ENCODE measurements at places on chromosomes 6 and 20. TPM values are rescaled to one million over a fixed set of nuclear protein-coding genes. Genes with fewer than 3 reads are reported as not detected.
A peak's percentile ranks its signal among the peaks of the same experiment; 100 is the strongest.

The BPIFB1 gene
- total RNA-seq, result not detected

The HSPA12B gene
- total RNA-seq, result 1.2 TPM

The PI16 gene
- 3.9 TPM for total RNA-seq

The NFATC2 gene
- total RNA-seq, result 7.3 TPM

The MATN4 gene
- total RNA-seq, result 0.17 TPM

- no peak for DNase-seq
Measured at GRCh38 chr20:60478533-60478932, 520.3 kb downstream of the CDH26 start.

DNA sequence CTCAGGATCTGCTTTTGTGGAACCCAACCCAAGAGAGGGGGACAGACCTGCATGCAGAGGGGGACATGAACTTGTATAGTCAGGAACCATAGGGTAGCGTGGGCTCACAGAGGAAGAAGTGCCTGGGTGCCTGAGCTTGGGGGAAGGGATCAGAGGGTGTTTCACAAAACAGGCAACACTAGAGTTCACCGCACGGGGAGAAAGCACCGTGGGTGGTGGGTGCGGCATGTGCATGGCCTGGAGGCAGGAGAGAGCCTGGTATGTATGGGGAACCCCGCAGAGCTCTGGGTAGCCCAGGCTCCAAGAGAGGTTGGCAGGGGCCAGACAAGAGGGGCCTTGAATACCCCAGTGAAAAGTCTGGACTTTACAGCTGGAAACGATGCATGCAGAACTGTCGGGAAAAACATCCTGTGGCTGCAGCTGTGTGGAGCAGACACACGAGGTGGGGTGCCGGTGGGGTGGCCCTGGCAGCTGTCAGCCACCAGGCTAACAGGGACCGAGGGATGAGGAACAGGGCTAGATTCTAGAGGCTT, 6.7 kb upstream of the EMILIN3 start:
- no peak for DNase-seq

GRCh38 chr6:127302728-127303660, 36.3 kb downstream of the RNF146 start:
- peak; percentile 83 for DNase-seq

DNA sequence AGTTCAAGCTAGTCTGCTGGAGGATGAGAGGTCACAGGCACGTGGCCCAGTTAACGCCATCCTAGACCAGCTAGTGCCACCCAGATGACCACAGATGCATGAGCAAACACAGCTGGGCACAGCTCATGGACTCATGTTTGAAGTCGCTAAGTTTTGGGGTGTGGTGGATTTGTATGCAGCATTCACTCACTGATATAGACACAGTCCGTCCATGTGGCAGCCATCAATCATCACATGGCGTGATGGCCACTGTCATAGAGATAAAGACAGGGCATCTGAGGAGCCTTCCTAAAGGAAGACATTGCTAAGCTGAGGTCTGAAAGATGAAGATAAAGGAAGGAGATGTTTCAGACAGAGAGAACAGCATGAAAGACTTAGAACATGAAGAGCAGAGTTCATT, 154.4 kb upstream of the JAG1 start:
- DNase-seq, result no peak

DNA sequence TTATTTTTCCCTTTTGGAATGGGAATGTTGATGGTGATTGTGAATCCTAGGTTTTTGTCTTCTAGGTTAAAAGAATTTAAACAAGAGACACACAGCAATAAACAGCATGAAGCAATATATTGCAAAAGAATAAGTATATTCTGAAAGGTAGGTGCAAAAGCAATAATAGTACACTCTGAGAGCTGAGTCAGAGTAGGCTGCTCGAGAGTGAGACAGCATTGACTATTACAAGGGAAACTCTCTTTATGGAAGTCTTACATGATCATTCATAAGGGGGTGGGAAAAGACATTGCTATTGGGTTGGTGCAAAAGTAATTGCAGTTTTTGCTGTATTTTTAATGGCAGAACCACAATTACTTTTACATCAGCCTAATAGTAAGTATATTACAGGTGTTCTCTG, 25.0 kb downstream of the FBXO5 start:
- DNase-seq, result no peak

DNA sequence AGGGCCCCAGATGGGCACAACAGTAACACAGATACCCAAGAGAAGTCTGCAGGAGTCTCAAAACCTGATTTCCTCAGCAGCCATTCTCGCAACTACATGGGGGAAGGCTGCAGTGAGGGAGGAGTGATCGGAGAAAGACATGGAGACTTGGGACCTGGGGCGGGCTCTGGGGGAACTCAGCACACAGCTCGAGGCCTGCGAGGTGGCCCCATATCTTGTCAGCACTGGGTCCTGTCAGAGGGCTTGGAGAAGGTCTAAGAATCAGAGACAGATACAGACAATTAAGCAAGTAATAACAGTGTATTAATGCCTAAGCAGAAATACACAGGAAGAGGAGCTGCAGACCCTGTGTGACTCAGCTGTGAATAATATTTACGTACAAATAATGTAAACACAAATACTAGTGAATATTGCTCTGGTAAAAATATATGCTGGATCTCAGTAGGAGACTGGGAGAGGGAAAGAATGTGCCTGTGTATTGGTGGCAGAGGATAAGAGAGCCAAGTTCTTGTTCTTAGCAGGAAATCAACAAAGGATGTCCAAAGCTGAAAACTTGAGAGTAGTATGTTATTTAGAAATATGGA, 336.2 kb downstream of the ZFAND3 start:
- no peak for DNase-seq

GRCh38 chr20:63058696-63059335, 52.1 kb upstream of the BHLHE23 start:
- peak; percentile 26 for DNase-seq

GRCh38 chr6:52346503-52346902, 15.4 kb upstream of the PAQR8 start:
- no peak for DNase-seq

GRCh38 chr6:133290930-133291329, 49.8 kb downstream of the EYA4 start:
- no peak for DNase-seq

DNA sequence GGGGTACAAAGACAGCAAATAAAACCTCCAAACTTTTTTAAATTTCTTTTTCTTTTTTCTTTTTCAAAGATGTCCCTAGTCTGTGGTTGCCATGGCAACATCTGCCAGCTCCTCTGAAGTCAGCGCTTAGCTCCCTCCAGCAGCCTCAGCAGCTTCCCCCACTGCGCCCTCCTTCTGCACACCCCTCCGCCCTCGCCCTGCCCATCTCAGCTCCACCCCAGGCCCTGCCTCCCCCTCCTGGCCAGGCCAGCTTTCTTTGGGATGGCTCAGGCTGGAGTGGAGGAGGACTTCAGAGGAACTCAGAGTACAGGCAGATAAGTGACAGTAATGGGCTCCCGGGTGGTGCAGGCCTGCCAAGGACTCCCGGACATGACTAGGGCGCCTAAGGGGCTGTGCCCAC, 104.6 kb downstream of the LRFN2 start:
- DNase-seq, result no peak

GRCh38 chr6:2640551-2640950, 110.2 kb downstream of the MYLK4 start:
- DNase-seq, result no peak

DNA sequence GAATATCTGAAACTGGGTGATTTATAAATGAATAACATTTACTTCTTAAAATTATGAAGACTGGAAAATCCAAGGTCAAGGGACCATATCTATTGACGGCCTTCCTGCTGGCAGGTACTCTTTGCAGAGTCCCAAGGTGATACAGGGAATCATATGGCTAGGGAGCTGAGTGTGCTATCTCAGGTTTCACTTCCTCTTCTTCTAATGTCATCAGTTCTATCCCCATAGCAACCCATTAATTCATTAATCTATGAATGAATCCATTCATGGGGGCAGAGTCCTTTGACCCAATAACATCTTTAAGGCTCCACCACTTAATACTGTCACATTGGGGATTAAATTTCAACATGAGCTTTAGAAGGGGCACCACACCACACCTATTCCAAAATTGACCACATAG, 772.0 kb downstream of the HACE1 start:
- DNase-seq, result no peak

DNA sequence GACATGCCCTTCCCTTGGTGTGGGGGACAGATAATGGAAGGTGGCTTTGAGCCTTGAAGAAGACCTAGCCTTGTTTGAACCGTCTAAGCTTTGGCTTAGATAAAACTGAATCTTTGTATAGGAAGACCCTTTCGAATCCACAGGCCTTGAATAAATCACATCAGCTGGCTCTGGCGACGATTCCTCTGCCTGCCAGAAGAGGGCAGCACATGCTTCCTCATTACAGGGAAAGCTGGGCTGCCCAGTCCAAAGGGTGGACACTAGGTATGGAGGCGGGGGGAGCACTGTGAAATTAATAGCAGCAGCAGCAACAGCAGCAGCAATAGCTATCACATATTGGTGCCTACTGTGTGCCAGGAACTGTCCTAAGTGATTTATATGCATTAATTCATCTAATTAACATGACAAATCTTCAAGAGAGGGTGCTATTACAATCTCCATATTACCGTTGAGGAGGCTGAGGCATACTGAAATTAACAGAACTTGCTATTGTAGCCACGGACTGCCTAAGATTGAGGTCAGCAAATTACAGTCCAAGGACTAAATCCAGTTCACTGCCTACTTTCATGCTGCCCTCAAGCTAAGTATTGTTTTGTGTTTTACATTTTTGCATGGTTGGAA, 85.1 kb downstream of the CLIC5 start:
- peak; percentile 87 for DNase-seq

GRCh38 chr6:68967549-68968300, 332.6 kb downstream of the ADGRB3 start:
- DNase-seq, result no peak

DNA sequence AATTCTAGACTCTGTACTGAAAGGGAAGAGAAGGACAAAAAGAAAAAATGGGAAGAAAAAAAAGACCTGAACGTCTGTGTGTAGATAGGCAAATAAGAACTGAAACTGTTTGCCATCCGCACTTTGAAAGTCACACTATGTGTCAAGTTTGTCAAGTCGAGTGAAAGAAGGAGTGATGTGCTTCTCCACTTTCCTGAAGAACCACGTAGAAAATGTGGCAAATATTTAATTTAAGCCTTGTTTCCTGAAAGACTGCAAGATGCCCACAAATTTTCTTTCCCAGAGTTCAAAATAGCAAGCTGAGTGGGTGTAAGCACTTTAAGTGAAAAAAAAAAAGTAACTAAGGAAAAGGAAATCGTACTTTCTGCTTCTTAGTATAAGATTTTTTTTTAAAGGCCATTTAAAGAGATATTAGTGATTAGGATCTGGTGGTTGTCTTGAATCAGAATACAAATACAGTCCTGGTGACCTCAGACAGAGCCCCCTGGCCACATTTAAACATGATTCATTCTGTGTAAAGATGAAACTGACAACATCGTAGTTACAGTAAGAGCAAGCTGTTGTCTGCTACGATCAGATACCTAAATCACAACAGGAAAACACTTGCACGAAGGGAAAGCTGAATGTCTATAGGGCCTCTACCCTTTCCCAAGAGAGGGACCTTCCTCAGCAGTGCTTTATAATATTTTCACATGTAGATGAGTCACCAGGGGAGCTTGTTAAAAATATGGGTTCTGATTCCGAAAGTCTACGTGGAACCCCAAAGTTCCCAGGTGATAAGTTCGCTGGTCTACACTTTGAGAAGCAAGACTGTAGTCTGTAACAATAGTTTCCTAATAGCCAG, 102.3 kb downstream of the HIVEP2 start:
- no peak for DNase-seq

DNA sequence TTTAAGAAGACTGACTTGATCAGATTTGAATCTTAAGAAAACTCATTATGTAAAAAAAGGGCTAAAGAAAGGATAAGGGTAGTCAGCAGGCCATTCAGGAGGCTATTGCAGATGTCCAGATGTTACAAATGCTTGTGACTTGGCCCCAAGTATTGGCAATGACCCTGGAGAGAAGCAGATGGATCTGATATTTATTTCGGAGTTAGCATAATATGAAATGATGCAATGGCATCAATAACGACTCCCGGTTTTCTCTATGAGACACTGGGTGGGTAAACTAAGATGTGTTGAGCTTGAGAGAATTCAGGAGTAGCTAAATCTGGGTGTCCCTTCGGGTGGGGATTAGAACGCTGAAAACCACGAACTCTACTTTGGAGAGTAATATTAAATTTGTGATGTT, 149.7 kb downstream of the LAMA2 start:
- DNase-seq, result no peak

GRCh38 chr6:108113557-108114519, 39.3 kb upstream of the OSTM1 start:
- DNase-seq, result peak; percentile 33

DNA sequence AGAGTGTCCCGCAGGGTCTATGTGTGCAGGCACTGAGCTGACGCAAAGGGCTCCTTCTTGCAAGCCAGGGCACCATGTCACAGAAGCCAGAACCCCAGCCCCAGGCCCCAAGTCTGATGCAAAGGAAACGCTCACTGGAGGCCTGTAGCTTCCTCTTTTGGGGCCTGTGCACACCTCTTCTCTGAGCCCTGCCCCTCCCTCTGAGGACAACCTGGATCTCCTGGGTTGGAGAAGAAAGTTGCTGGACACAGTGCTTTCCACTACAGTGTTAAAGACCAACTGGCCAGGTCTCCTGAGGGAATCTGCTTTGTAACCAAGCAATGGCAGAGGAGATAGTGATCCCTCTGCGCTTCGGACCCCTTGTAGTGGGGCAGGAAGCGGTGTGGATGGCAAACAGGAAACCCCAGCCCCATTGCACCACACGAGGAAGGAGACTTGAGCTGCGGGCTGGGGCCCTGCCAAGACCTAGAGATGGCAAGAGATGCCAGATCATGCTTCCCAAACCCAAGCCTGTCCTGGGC, 90.0 kb downstream of the PRND start:
- DNase-seq, result peak; percentile 65

GRCh38 chr6:2197177-2197671, 48.2 kb downstream of the GMDS start:
- no peak for DNase-seq

DNA sequence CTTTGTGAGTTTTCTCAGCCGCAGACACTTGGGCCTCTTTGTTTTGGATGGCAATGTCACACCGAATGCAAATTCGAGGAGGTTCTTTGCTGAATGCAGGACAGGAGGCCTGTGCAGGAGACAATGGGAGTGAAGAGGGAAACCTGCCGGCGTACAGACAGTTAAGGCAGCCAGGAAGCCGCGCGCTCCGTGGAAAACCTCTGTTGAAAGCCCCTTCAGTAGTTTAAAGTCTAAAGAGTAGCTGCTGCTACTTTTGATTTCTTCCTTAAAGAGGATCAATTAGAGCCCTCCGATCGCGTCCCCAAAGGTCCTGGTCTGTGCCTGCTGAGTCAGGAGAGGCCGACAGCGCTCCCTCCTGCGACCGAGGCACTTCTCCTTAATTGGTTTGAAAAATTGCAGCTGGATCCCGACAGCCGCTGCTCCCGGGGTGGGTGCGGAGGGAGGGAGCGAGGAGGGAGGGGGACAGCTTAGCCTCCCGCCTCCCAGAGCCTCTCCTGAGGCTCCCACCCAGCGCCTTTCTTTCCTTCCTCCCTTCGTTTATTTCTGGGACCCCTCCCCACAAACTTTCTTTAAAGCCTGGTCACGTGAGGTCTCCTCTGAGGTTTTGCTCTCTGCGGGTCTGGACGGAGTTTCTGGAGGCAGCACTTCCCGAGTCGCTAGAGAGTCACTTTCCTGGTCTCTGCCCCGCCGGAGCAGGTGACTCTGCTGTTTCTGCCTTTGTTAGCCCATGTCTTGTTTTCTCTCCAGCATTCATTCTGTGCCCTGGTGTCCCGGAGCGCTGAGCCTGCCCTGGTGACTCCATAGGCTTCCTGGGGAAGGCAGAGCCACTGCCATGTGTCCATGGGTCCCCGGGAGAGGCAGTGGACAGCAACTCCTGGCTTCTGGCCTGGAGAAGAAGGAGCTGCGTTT, 22.3 kb upstream of the RPP40 start:
- DNase-seq, result peak; percentile 64

- no peak for DNase-seq
Measured at GRCh38 chr6:14271789-14272736, 154.5 kb downstream of the CD83 start.

GRCh38 chr20:45343532-45344167, 4.6 kb downstream of the SDC4 start:
- DNase-seq, result peak; percentile 76
